Eye (tissue), 1 donor: ENCODE measurements at places on chromosomes 1 and 21.
A peak's percentile ranks its signal among the peaks of the same experiment; 100 is the strongest.

DNA sequence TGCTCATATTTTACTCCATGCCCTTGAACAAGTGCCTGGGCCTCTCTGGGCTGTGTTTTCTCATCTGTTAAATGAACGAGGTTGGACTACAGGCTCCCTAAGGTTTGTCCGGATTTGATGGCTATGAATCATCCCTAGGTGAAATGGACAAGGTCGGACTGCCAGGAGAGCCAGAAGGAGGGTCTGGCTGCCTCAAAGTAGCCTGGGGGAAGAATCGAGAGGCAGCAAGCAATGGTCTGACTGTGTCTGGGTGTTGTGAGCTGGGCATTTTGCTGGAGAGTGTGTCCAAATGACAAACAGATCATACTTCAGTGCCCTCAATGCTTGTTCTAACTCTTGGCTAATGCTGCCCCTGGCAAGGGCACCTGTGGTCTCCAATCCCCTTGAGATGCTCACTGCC, 730.9 kb downstream of the PTPRU start:
- DNase-seq = no peak

DNA sequence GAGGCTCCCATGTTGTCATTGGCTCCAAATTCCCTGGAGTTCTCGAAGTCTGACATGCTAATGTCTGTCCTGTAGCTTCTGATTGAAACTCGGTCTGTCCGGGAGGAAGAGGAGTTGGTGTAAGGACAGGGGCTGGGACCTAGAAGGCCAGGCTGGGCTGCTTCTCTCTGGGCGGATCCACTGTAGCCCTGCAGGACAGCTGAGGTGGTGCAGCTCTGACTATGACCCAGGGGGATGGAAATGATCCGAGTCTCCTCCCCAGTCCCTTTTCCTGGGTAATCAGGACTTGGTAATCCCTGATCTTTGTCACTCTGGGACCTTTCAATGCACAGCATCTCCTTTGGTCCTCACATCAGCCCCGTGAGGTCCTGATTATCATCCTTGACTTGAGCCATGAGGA, 10.0 kb upstream of the FCMR start:
- no peak for DNase-seq

- DNase-seq = no peak
Measured at GRCh38 chr1:157437296-157437695, 115.0 kb downstream of the FCRL5 start.

DNA sequence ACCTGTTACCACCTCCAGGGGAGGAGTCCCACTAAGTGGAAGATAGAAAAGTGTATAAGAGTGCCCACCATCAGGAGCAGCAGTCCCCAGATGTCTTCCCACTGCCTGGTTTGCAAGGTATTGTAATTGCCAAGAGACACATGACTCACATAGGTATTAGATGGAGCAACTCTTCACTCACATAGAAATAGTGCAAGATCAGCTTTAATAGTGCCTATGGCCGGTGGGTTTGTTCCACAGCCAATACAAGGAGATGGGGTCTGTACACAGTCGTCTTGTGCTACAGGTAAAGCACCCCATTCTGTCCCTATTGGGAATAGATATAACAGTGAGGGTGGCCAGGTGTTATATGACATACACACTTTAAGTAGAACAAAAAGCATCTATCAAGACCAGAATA, 18.6 kb upstream of the GBP5 start:
- DNase-seq = no peak

DNA sequence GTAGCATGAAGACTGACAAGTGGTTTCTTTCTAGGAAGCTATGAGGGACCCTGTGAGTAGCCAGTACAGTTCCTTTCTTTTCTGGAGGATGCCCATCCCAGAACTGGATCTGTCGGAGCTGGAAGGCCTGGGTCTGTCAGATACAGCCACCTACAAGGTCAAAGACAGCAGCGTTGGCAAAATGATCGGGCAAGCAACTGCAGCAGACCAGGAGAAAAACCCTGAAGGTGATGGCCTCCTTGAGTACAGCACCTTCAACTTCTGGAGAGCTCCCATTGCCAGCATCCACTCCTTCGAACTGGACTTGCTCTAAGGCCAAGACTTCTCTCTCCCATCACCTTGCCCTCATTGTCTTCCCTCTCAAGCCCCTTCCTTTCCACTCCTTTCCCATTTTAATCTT, 3.4 kb upstream of the GABPB2 start:
- DNase-seq = no peak

- DNase-seq = peak; percentile 75
Measured at GRCh38 chr1:47578721-47579419, 141.0 kb downstream of the FOXD2 start.

DNA sequence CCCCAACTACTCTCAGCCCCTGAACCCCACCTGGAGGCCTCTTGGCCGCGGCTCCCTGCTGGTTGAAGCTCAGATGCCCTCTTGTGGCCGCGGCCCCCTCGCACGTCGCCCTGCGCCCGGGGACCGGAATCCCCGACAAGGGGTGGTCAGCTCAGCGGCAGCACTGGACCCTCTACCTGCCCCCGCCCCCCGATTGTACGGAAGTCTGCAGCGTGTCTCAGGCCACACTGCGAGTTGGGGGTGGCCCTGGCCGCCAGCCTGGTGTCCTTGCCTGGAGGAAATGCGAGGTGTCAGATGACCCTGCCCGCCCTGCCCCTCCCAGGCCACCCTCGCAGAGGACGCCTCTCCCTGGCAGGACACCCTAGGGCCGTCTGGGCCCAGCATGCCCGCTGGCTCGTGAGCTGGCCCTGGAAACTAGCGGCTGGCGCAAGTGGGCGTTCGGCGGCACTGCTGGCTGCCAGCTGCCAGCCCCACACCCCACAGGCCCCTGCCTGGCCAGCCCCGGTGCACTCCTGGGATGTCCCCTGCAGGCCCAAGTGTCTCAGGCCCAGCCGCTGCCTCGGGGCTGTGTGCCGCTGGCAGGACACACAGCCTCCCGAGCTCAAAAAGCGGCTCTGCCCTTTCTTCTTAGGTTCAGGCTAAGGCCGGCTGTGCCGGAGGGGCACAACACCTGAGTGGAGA, 60.8 kb downstream of the EDN2 start:
- DNase-seq = no peak

GRCh38 chr1:157521056-157521455, 31.3 kb downstream of the FCRL5 start:
- DNase-seq = no peak

DNA sequence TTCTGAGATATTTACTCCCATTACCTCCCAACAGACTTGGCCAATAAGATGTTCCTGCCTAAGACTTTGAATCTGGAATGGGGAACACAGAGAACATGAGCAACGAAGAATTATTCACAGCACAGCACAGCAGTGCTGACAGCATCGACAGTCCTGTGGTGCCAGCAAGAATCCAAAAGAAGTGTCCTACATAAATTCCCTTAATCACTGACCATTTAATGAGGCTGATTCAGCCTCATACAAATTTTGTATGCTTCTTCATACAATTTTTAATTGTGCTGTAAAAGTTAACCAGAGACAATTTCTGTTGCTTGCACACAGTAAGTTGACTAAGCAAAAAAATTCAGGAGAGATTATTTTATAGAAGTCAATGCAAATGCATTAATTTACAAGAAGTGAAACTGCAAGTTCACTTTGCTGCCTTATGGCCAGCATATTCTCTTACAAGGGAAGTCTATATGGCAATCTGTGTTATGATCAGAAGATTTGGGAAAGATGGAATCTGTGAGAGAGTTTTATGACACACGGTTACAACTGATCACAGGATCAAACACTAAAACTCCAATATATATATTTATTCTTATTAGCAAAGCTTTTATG, 855.9 kb downstream of the LTN1 start:
- DNase-seq = no peak

- DNase-seq = no peak
Measured at GRCh38 chr1:88701275-88701674, 17.2 kb downstream of the PKN2 start.

DNA sequence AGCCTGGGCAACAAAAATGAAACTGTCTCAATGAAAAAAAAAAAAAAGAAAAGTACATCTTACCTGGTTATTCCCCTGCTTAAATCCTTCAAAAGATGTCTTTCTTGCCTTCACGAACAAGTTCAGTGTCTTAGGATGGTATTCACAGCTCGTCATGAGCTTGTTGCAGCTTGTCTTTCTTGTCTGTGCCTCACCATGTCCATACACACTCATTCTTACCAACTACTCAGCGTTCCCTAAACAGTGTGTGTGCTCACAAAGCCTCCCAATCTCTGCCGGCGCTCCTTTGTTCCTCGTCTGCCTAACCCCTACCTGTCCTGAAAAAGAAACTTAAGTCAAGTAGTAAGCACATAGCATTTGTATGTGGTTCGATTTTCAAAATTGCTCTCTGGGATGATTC, 31.1 kb downstream of the UBE4B start:
- DNase-seq = peak; percentile 20

DNA sequence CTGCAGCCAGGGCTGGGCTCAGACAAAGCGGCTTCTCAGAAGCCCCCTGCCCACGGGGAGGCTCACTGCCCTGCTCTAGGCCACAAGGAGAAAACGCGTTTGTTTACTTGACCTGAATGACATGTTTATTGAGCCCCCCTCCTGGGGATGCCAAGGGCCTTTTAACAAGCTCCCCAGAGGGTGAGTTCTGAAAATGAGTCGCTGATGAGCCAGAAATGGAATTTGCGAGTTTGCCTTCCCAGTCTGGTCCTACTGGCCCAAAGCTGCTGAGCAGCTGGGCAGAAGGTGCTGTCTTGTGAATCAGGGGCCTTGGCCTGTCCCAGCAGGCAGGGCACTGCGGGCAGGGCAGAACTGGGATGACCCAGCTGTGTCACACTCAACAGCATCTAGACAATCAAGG, 120.6 kb downstream of the SYF2 start:
- peak; percentile 58 for DNase-seq

DNA sequence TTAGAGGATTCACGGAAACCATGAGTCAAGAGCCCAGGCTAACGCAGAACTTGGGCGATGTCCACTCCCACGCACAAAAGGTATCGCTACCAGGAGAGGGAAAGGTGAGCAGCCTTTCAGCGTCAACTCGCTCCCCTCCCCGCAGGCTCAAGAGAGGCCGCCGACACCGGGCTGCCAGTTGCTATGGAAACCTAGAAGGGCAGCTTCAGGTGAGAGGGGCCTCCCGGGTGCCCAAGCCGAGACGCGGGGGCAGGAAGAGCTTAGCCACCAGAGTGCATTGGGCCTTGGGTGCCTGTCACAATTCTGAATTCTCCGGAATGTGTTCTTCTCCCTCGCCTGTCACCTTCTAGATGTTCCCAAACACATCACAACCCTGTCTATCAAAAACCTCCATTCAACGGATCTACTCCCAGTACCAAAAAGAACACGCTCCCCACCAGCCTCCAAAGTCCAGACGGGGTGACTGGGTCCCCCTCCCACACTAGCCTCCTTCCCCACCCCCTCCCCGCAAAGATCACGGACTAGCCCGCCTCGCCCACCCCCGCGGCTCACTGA, 694 bp downstream of the MEAF6 start:
- DNase-seq = peak; percentile 62

DNA sequence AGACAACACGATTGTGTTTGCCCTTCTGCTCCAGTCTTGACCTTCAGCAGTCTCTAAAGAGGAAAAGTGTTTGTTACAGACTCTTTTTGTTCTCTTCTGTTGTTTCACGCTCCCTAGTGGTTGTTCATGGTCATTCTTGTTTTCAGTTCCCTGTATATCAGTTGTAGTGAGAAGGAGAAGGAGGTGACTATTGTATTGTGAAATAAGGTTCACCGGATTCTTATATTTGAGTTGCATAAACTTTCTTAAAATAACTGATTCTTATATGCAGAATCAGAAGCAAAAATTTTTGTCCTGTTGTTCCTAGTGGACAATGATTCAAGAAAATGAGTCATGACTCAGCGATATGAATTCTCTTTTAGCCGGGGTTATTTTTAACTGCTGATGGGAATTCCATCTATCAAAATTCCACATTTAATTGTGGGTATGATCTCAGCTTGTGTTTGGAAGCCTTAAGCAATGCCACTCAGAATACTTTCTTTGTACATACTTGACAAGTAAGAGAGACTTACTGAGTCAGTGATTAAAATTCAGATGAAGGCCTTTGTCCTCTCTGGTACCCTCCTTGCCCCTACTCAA, 152.2 kb downstream of the CLEC20A start:
- DNase-seq = peak; percentile 71

GRCh38 chr1:77966291-77966690, 12.6 kb downstream of the FUBP1 start:
- DNase-seq = no peak

DNA sequence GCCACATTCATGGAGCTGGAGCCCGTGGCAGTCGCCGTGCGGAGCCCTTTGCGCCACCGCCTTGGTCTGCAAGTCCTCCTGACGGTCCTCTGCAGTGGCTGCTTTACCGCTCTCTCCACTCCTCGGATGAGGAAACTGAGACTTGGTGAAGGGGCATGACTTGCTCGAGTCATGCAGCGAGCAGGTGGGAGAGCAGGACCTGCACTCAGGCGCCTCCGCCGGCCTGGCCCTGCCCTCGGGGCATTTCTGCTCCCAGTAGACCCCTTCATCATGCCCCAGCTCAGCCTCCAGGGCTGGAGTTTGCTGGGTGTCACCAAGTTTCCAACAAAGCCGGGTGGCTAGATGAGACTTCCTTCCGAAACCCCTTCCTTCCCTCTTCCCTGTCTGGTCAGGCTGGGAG, 100.0 kb upstream of the TARDBP start:
- DNase-seq = no peak

DNA sequence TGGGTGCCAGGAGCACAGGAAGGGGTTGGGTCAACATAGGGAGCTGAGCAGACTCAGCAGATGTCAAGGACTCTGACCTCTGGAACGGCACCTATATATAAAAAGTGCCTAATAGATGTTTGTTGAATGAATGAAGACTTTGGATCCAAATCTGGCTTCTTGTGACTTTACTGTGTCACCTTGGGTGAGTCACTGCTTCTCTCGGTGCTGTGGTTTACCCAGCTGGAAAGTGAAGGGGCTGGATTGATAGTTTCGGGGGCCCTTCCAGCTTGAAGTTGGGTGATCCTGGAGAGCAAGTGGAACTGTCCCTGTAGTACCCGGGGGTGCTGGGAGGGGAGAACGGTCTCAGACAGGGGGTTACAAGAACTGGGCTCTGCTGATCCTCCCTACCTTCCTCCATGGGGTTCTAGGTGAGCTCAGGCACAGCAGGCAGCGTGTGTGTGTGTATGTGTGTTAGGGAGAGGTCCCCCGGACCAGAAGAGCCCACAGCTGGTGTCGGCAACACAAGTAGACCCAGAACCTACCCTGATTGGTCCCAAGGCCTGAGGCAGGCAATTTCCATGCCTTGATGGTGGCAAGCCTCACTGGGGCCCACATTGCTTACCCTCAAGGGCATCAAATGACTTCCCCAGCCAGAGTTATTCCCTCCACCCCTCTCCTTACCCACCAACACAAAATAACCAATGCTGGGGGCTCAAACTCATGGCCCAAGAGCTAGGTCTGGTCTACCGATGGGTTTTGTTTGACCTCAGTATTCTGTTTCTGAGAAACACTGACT, 5.5 kb upstream of the PADI1 start:
- no peak for DNase-seq

DNA sequence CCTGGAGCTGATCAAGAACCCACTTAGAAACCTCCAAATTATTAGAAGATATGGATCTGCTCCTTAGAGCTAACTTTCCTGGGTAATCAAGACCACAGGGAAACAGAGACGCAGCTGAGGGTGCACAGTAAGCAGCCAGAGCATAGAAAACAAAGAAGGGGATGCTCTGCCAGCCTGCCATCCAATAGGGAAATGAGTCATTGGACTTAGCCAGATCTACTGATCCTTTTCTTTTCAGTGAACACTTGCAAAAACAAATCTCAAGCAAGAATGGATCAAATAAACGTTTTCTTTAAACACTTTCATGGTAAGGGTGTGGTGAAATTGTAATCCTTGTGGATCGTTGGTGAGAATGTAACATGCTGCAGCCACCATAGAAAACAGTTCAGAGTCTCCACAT, 474.0 kb downstream of the LTN1 start:
- DNase-seq = no peak

- no peak for DNase-seq
Measured at GRCh38 chr1:35129080-35129479, 49.9 kb downstream of the ZMYM1 start.

- DNase-seq = no peak
Measured at GRCh38 chr1:180000575-180000974, 46.0 kb downstream of the CEP350 start.
